Metanephros (tissue), 2 donors: ENCODE measurements at places on chromosomes 4 and X. TPM values are rescaled to one million over a fixed set of nuclear protein-coding genes. Genes with fewer than 3 reads are reported as not detected.

RHOXF1 gene
- 0.47 TPM for total RNA-seq

VEGFD gene
- total RNA-seq = 0.58 TPM

GABRG1 gene
- 0.06 TPM for total RNA-seq

TRIML1 gene
- total RNA-seq = not detected

COX7B2 gene
- not detected for total RNA-seq

PDCL2 gene
- not detected for total RNA-seq

ADGRL3 gene
- total RNA-seq = 53.1 TPM

BMPR1B gene
- total RNA-seq = 23.2 TPM

PPAT gene
- 13.3 TPM for total RNA-seq

CLDN2 gene
- total RNA-seq = 16.3 TPM

ATP1B4 gene
- total RNA-seq = 31.2 TPM

RLIM gene
- total RNA-seq = 41.4 TPM

TAF7L gene
- total RNA-seq = 0.18 TPM

HPGD gene
- 39.8 TPM for total RNA-seq

PGAM4 gene
- total RNA-seq = not detected

MAGEA9 gene
- not detected for total RNA-seq

LINC00632 gene
- total RNA-seq = 33.0 TPM

ARHGAP24 gene
- total RNA-seq = 75.7 TPM

RAB41 gene
- total RNA-seq = not detected

MAGIX gene
- 9.5 TPM for total RNA-seq

TEX11 gene
- total RNA-seq = not detected
